ENCODE measurements at places on chromosomes 16 and 17.

- DNase-seq, result no peak
Measured at GRCh38 chr17:2701161-2701995, 10.2 kb downstream of the CLUH start.

GRCh38 chr16:75111514-75111940, 5.1 kb downstream of the LDHD start:
- no peak for DNase-seq

DNA sequence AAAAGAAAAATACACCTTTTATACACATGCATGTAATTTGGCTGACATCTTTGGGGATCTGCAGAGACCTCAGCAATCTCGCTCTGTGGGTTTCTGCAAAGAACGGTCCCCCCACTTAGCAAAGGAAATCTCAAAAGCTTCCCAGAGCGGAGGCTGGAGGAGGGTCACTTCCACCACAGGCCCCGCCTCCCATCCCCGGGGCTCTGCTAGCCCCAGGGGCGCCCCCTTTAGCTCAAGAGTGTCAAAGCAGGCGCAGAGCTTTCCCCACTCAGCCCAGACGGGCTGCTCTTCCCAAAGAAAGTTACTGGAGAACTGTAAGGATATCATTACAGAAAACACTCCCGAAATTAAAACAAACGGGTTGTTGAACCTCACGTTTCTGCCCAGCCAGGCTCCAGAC, 11.4 kb downstream of the SLC13A5 start:
- DNase-seq, result peak; percentile 51

DNA sequence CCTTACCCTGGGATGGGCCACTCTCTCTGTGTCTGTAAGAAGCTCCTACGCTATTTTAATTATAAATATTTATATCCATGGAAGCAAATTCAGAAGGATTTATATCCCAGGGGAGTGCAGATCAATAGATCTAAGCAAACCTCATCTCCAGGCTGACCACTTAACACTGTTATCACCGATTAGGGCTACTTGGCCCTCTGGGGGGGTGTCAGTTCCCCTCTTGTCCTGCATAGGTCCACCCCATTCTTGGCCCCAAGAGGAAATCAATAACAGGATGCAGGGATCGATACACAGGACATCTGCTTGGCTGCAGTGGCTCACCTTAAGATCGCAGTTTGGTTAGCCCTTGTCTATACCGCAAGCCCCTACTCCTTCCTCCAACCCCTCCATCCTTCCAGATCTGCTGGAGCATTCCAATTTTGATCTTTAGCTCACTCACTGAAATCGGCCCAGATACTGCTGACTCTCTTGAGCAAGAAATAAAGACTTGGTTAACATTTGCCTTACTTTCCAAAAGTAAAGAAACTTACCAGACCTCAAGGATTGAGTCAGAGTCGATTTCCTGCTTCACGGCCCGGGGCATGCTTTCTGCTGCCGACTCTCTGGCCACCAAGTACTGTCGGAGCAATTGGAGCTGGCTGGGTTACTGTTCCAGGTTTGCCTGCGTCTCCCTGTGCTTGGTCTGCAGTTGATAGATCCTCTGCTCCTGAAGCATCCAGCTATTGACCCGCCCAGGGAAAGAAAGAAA, 112.3 kb upstream of the PMFBP1 start:
- DNase-seq, result no peak

- no peak for DNase-seq
Measured at GRCh38 chr17:76176701-76177574, 35.9 kb upstream of the FOXJ1 start.

- DNase-seq, result no peak
Measured at GRCh38 chr16:4868535-4868934, 21.3 kb downstream of the UBN1 start.

DNA sequence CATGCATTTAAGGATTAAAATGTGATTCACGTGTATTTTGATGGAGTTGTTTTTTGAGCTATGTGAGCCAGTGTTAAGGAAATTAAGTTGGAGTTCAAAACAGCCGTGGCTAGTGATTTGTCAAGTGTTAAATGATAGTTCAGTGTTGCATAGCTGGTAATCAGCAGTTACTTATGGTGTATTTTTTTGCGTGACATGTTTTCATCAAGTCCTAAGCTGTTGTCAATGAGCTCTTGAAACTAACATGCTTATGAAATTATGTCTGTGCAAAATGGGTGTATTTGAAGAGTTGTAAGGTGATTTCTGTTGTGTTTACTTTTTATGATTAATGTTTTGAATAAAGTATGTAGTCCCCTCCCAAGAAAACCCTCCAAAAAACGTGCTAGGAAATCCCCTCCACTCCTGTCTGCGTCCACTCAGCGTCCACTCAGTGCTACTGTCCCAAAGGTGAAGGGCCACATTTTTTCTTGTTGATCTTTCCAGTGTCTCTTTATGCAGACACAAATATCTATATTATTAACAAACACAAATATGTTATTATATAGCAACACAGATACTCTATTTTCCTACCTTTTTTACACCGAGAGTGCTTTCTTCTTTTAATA, 30.0 kb downstream of the USP10 start:
- no peak for DNase-seq

DNA sequence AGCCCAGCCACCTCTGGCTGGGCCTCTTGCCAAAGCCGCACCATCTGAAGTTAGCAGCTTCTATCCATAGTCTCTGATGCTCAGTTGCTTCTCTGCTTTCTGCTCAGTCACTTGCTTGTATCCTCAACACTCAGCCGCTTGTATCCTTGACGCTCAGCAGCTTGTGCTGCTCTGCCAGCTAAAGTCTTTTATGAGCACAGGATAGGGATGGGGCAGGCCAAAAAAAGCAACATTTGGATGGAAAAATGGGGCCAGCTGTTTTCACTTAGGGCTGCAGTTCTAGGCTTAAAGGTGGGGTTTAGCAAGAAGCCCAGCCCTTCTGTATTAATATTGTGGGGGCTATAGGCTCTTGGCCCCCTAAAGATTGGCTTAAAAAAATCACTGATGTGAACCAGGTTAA, 739.4 kb downstream of the CDH8 start:
- no peak for DNase-seq

DNA sequence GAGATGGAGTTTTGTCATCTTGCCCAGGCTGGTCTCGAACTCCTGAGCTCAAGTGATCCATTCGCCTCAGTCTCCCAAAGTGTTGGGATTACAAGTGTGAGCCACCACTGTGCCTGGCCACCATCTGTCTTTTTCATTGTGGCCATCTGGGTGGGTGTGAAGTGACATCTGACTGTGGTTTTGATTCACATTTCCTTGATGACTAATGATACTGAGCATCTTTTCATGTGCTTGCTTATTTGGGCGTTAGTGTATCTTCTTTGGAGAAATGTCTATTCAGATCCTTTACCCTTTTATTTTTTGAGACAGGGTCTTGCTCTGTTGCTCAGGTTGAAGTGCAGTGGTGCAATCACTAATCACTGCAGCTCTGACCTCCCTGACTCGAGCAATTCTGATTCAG, 53.9 kb upstream of the ERN1 start:
- peak; percentile 69 for DNase-seq

- DNase-seq, result no peak
Measured at GRCh38 chr17:31329221-31329620, 7.8 kb upstream of the EVI2A start.

All from common myeloid progenitor, CD34-positive (primary cell).